ENCODE measurements at places on chromosomes 2 and 18.

DNA sequence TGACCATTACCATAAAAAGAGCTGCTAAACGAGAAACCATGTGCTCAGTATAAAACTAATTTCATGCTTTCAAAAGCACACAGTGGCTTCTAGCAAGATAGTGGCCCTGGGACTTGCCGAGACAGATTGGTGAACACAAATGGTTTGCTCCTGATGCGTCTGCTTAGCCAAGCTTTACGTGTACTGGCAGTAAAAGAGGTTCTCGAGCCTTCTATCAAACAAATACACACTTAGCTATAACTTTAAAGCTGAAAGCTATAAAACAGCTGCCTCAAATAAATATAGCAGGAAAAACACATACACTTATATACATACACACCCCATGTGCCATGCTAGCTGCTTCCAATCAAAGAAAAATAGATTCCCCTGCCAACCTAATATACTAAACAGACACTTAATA is 117.0 kb downstream of the ZNF385B start:
- DNase-seq = no peak

- no peak for DNase-seq
Measured at GRCh38 chr2:118176601-118177000, 88.3 kb downstream of the INSIG2 start.

GRCh38 chr2:168626096-168626495 is 170.0 kb downstream of the CERS6 start:
- DNase-seq = no peak

DNA sequence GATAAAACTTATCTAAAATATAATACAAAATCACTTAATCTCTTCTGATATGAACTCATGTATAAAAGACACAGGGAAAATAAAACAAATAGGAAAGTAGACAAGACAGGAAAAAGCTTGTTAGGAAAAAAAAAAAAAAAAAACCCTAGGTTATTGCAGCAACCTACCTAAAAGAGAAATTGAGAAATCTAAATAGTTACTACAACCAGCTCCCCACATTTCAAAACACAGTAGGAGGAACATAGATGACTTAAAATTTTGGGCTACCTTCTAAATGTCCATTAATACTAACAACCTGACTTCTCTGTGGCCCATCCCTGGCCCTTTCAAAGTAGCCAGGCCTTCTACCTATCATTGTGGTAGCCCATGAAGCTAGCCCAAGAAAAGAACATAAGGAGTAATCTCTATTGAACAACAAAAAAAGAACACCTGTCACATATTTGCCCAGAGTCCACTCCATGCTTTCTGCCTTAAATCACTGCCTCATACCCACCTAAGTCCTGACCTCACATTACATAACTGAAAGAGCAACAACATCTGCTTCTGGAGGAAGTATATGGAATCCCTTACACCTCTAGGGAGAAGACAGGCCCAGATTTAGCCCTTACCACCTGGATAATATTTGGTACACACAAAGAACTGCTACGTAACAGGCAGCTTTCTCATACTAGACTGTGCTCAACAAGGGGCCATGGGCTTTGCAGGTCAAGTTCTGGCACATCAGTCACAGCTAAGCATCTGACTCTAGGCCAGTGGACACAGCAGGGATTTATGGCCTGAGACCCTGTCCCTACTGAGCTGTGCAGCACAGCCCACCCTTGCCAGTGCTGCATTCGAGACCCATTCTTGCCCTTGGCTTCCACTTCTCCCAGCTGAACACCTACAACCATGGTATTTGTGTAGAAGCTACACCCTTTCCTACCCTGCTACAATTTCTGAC is 8.5 kb downstream of the SUCLG1 start:
- no peak for DNase-seq

DNA sequence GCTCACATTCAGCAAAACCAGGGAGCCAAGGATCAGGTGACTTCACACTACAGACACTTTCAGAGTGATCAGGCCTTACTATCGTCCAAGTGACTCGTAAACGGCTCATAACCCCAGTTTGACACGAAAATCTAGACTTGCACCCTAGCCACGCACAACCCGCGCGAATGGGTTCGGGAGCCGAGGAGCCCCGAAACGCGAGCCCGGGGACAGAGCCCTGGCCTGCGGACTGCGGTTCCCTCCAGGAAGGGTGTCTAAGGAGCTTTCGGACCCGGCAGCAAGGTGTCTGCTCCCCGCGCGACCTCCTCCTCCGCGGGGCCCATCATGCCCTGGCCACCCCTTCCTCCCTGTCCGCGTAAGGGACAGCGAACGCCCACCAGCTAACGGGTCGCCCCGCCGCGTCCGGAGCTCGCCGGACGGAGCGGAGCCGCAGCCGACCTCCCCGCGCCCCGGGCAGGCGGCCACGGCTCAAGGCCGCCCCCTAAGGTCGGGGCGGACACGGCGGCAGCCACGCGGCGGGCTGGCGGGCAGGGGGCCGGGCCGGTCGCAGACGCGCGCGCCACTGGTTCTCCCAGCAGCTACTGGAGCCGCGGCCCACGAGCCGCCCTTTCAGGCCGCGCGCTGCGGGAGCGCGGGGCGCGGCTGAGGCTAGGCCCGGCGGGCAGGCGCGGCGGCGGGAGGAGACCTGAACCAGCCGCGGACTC is 575 bp downstream of the ATL2 start:
- DNase-seq = peak; percentile 64

DNA sequence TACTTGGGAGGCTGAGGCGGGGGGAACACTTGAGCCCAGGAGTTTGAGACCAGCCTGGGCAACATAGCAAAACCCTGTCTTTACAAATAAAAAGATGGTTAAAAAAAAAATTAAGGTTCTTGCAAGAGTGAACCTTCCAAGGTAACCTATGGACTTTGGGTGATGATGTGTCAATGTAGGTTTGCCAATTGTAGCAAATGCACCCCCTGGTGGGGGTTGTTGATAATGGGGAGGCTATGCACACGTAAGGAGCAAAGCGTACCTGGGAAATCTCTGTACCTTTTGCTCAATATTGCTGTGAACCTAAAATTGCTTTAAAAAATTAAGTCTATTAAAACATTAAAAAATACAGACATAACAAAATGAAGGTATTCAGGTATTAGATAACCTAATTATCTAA is 70.4 kb downstream of the CWC22 start:
- DNase-seq = no peak

GRCh38 chr2:64063454-64063853 is 44.2 kb upstream of the VPS54 start:
- no peak for DNase-seq

DNA sequence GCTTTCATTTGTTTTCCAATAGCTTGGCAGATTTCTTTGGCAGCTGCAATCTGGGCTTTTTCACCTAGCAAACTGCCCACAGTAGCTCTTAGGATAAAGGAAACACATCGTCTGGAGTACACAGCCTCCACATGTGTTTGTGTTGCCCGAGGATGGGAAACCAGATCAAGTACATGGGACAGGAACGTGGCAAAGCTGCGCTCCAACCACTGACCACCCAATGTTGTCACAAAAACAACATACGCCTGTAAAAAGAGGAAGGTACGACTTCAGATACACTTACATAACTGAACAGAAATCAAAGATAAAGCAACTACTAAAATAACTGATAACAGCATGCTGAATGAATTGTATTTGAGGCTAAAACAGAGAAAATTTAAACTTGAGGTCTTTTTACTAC is 15.5 kb downstream of the HEATR5B start:
- no peak for DNase-seq

- no peak for DNase-seq
Measured at GRCh38 chr18:9700261-9700796, 7.8 kb upstream of the RAB31 start.

GRCh38 chr2:235227590-235227989 is 266.3 kb upstream of the AGAP1 start:
- peak; percentile 20 for DNase-seq

All from putamen (tissue), 1 donor.